ENCODE measurements at places on chromosomes 1 and 21.

GRCh38 chr1:150772326-150772725 is 6.7 kb upstream of the CTSS start:
- H3K27me3 ChIP-seq, result no peaks in the 10 kb centered on the region
- no peak overlapping the region for H3K27ac ChIP-seq
- H3K36me3 ChIP-seq, result no peaks in the 10 kb centered on the region
- no peak overlapping the region for H3K4me3 ChIP-seq
- no peak for DNase-seq
- H3K4me1 ChIP-seq, result peaks cover 10% of the 10 kb centered on the region

- H3K27ac ChIP-seq, result no peak overlapping the region
- peaks cover 99% of the 10 kb centered on the region for H3K36me3 ChIP-seq
- no peak overlapping the region for H3K4me3 ChIP-seq
- H3K27me3 ChIP-seq, result no peaks in the 10 kb centered on the region
Observed at GRCh38 chr1:198741744-198742143, 102.9 kb downstream of the PTPRC start.

- H3K4me1 ChIP-seq, result no peaks in the 10 kb centered on the region
- H3K27ac ChIP-seq, result no peak within 1 kb of the TSS
- H3K27me3 ChIP-seq, result no peaks in the 10 kb centered on the region
- no peak for DNase-seq
- no peaks in the 10 kb centered on the region for H3K36me3 ChIP-seq
- H3K4me3 ChIP-seq, result no peak within 1 kb of the TSS
Observed at GRCh38 chr1:177969825-177970371, at the start of gene SEC16B. Gene SEC16B (minus strand): TSS chr1:177970058. CDS start chr1:177967981, 2,077 bp downstream.

- no peak for DNase-seq
- H3K4me3 ChIP-seq, result no peak overlapping the region
- H3K27ac ChIP-seq, result no peak overlapping the region
Observed at GRCh38 chr1:229238674-229239415, 32.1 kb upstream of the RAB4A start.

DNA sequence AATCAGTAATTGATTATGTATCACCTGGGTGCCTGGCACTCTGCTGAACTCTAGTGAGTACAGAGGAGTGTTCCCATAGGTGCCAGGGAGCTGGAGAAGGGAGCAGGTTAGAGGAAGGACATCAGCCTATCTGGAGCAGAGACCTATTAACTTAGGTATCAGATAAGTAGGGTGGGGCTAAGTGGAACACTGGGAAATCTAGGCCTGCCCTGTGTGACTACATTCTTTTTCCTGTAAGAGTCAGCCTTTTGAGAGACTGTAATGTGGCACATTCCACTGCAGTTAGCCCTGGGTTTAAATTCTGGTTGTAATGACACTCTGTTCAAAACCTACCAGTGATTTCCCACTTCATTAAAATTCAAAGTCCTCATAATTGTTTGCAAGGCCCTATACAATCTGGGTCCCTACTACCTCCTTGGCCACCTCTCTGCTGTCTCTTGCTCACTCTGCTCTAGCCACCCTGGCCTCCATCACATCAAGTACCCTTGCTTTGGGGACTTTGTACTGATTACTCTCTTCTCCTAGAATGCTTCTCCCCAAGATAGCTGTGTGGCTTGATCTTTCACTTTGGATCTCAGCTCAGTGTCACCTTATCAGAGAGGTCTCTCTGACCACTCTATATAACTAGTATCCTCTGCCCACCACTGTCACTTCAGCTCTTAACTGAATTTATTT is 12.9 kb downstream of the STX12 start:
- no peaks in the 10 kb centered on the region for H3K27me3 ChIP-seq
- no peak for DNase-seq
- no peaks in the 10 kb centered on the region for H3K4me1 ChIP-seq
- H3K27ac ChIP-seq, result no peak overlapping the region

DNA sequence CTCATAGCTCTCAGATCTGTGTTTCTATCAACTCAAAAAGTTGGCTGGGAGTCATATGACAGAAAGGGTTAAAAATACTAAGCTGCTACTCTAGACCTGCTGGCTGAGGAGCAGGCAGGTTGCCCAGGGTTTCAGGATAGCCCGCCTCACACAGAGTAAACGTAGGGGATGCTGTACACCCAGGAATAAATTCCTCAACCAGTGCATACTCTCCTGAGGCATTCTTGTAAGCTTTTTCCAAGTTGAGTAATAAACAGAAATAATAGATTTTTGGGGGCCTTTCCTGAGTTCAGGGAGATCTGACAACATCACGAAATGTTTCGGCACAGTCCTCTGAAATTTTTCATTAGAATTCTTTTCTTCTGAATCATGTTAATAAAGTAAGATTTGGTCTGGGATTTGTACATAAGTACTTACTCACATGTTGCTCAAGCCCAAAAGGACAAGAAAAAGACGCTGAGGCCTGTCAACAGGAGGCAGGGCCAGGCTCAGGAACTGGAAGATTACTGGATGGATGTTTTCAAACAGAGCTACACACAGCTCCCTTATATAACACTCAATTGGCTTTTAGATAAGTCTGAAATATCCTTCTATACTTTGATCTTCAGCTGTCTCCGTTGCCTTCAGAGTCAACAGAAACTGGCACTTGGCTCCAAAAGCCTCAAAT is 41.0 kb downstream of the TGFBR3 start:
- H3K27ac ChIP-seq, result no peak overlapping the region
- no peaks in the 10 kb centered on the region for H3K36me3 ChIP-seq
- DNase-seq, result no peak

Data from CD4-positive, alpha-beta T cell (primary cell).